Activated effector memory CD4-positive, alpha-beta T cell treated with Interleukin-2 at 50 U/mL for 16 hours (primary cell): ENCODE measurements at places on chromosomes 1 and 21.

DNA sequence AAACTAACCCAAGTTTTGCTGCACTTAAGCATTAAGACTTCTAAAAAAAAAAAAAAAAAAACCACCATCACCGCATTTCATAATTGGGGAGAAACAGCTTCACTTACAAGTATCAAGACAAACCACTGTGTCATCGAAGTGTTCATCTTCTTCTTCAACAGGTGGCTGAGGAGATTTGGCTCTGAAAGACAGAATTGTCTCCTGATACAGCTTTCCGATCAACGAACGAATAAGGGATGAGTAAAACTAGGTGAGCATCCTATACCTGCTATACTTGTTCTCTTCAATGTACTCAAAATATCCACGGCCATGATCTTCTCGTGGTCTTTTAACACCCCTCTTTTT, 2.0 kb downstream of the HNRNPU start:
- DNase-seq = no peak

DNA sequence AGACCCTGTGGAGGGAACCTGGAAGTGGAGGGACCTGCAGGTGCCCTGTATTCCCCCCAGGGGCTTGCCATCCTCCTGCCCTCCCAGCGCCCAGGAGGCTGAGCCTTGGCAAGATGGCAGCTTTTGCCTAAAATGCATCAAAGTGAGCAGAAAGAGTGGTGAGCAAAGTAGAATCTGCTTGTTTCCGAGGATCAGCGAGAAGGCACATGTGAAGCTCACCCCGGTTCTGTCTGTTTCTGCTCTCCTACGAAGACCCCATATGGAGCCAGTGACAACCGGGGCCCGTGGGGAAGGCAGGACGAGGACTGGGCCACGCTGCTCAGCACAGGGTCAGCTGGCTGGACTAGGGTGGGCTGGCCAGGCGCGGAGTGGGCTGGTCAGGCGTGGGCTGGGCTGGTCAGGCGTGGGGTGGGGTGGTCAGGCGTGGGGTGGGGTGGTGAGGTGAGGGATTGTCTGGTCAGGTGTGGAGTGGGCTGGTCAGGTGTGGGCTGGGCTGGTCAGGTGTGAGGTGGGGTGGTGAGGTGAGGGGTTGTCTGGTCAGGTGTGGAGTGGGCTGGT, 5.2 kb upstream of the FNDC10 start:
- no peak for DNase-seq

- no peak for DNase-seq
Observed at GRCh38 chr1:111843177-111843576, 87.5 kb downstream of the DDX20 start.

GRCh38 chr21:46465651-46466050, 7.0 kb downstream of the DIP2A start:
- no peak for DNase-seq

DNA sequence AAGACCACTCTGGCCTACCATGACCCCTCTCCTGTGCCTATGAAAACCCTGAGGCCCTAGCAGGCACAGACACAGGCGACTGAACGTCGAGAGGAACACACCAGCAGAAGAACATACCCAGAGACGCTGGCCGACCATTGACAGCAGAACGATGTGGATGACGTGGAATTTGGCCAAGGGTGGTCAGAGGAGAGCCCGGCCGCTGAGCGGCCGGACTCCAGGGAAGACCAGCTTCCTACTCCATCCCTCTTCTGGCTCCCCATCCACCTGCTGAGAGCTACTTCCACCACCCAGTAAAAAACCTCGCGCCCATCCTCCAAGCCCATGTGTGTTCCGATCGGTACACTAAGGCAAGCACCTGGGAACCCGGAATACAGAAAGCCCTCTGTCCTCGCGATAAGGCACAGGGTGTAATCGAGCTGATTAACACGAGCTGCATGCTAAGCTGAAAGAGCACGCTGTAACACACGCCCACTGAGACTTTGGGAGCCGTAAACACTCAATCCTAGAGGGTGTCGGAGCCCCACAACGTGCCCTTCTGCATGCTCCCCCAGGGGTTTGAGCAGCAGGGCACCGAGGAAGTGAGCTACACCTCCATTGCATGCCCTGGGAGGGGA, 150.3 kb downstream of the CENPF start:
- DNase-seq = no peak

- DNase-seq = no peak
Observed at GRCh38 chr1:90155721-90156487, 161.0 kb downstream of the ZNF326 start.

DNA sequence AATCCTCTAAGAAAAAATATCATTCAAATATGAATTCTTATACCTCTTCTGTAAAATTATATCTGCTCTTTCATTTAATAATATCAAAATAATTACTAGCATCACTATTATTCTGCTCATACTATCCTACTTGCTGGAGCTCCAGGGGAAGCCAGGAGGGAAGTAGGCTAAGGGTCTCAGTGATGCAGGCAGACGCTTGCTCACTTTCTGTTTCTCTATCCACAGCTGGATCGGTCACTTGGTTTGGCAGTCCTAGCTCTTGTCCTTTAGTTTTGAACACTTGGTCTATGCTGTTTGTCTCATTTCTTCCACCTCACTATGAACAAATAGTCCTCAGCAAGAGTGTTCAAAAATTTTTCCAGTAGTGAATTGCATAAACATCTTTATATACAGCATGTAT, 11.3 kb downstream of the CCDC190 start:
- DNase-seq = no peak

GRCh38 chr1:93681101-93681988, at the start of gene BCAR3:
Gene BCAR3, minus strand, starts transcription at chr1:93681837. Its CDS starts 6,907 bp downstream, at chr1:93674930.
- no peak for DNase-seq

GRCh38 chr1:64769482-64769881, 24.6 kb downstream of the RAVER2 start:
- no peak for DNase-seq
